Substantia nigra (tissue), 51 donors: ENCODE measurements at places on chromosomes 5 and 9.

DNA sequence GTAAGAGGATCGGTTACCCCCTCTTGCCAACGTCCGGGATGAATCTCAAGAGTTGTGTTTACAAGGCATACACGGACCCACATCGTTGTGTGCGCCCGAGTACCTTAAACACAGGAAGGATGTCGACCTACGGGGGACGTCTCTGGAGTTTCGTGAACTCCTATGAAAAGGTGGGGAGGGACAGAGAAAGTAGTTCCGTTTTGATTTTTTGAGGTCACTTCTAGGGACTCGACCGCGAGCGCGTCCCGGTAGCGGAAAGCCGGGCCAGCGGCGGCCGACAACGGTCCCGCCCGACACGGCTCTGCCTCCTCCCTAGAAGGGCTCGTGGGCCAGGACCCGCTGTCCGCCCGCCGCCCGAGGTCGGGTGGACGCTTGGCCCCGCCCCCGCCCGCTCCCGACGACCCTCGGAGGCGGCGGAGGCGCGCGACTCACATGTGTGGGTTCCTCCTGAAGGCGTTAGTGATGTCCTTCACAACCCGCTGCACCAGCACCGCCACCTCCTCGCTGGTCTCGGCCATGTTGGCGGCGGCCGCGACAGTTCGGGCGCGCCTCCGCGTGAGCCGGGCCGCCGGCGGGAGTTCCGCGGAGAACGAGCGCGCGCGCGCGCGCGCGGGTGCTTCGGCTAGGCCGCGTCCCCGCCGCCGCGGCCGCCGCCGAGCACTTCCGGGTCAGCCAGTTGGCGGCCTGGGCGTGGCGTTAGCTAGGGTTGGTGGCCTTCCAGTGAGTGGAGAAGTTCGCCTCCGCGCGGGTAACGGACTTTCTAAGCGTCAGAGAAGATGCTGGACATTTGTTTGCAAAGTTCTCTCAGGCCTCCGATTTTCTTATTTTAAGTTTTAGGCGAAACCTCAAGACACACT is at the start of gene PTAR1:
PTAR1 (minus strand) TSS at position 591 of the 857 bp plus-strand sequence; CDS start at position 518, 73 bp downstream.
- DNase-seq, result peak; percentile 88

DNA sequence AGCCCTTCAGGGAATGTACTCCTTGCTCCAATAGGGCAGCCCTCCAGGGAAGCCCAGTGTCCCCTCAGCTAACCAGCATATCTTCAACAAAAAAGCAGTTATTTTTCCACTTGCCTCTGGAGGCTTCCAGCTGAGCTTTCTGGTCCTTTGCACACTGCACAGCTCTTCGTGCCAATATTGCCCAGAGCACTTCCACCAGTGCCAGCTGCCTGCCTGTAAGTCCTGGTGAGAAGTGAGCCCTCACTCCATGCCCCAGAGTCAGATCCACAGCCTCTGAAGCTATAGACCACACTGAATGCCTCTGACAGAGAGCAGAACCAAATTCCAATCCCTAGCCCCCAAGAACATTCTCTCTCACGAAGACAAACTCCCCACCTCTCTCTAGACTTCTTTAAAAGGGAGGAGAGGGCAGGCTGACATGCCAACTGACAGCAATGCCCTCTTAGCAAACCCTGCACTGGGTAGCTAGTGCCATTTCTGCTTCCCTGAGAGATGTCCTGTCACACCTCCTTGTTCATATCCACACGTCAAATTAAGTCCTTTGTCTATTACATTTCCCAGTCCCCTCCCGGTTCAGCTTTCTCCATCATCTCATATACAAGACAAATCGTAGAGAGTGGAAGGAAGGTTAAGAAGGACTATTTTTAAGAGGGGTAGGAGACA is 12.7 kb upstream of the HEXB start:
- no peak for DNase-seq

- DNase-seq, result no peak
These were observed 444.7 kb downstream of the MED10 start for GRCh38 chr5:5933651-5934050.

GRCh38 chr9:131296906-131297500 is 7.5 kb downstream of the PLPP7 start:
- no peak for DNase-seq

GRCh38 chr5:32279223-32279622 is 33.5 kb downstream of the MTMR12 start:
- no peak for DNase-seq

DNA sequence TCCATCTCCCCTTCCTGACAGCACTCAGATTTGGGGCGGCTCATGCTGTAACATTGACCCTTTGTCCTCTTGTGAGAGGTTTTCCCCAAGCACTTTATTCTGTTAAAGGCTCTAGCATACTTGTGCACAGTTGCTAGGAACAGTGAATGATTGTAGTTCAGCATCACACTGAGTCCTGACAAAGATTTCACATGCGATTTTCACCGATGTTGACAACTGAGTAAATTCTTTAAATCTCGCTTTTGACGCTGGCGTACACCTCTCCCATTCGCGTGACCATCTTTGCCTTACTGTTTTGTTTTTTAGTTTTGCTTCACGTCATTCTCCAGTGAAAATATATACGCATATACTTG is 780 bp downstream of the CDC37L1 start:
- DNase-seq, result no peak

DNA sequence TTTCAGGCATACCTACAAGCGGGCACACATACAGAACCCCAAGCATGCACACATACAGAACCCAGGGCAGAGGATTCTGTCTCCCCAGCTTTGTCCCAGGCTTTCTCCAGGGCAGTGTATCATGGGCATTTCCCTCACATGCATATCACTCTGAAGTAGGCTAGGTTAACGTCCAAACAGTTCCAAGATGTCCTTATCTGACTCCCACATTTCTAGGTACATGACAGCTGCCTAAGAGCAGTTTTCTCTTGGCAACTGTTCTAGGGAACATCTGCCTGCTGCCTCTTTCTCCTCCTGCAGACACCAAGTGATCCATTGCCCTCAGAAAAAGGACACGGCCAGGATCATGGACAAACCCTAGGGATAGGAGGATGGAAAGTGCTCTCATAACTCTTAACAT is 84.9 kb upstream of the NR3C1 start:
- DNase-seq, result no peak

DNA sequence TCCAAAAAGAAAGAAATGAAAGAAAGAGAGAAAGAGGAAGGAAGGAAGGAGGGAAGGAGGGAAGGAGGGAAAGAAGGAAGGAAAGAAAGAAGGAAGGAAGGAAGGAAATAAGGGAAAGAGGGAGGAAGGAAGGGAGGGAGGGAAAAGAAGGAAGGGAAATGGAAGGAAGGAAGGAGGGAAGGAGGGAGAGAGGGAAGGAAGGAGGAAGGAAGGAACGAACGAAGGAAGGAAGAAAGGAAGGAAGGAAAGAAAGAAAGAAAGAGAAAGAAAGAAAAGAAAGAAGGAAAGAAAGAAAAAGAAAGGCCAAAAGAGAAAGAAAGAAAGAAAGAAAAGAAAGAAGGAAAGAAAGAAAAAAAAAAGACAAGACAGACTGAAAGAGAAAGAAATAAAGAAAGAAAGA is 263.9 kb upstream of the ATP10B start:
- DNase-seq, result no peak

- no peak for DNase-seq
These were observed 28.4 kb upstream of the RNF130 start for GRCh38 chr5:180099733-180100611.

GRCh38 chr5:91245871-91246270 is 137.2 kb downstream of the ARRDC3 start:
- no peak for DNase-seq

DNA sequence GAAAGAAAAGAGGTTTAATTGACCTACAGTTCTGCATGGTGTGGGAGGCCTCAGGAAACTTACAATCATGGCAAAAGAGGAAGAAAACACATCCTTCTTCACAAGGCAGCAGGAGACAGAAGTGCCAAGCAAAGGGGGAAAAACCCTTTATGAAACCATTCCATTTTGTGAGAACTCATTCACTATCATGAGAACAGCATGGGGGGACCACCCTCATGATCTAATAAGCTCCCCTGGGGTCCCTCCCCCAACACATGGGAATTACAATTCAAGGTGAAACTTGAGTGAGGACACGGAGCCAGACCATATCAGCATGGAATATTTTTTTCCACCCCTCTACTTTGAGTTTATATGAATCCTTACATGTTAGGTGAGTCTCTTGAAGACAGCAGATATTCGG is 173.7 kb downstream of the PHF2 start:
- DNase-seq, result no peak

GRCh38 chr9:91234523-91234922 is 127.2 kb downstream of the AUH start:
- no peak for DNase-seq

- DNase-seq, result no peak
These were observed 188.6 kb upstream of the ISL1 start for GRCh38 chr5:51194671-51195070.

DNA sequence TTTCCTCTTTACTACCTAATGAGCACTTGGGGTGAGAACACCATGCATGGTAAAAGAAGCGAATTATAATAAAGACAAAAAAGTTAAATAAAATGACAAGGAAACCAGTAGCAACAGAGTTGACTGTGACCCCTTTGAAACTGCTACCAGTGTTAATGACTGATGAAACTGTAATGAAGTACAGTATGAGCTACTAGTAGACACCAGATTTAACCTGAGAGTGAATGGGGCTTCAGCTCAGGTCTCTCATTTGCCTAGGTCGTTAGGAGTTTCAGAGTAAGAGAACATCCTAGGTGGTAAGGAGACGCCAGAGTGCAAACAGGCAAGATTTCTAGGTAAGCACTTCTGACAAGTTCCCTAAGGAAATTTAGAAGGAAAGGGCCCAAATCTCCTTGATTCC is 346.4 kb downstream of the BNC2 start:
- no peak for DNase-seq

DNA sequence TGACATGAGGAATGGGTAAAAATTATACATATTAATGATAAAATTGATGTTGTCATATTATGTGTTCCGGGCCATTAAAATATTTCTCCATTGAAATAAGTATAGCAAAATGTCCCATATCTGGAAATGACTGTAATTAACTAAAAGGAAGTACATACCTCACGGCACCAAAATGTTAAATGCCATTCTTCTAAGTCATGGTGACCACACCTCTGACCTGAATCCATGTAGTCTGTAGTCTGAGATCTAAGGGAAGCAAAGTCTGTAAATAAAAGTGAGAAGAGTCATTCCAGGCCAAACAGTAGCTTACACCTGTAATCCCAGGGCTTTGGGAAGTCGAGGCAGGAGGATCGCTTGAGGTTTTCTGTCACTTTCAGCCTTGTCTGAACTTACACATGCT is 8.7 kb upstream of the GDA start:
- no peak for DNase-seq

GRCh38 chr5:132180134-132180745 is 47.4 kb downstream of the P4HA2 start:
- DNase-seq, result no peak

GRCh38 chr9:134063571-134064450 is 4.0 kb downstream of the BRD3 start:
- DNase-seq, result no peak

DNA sequence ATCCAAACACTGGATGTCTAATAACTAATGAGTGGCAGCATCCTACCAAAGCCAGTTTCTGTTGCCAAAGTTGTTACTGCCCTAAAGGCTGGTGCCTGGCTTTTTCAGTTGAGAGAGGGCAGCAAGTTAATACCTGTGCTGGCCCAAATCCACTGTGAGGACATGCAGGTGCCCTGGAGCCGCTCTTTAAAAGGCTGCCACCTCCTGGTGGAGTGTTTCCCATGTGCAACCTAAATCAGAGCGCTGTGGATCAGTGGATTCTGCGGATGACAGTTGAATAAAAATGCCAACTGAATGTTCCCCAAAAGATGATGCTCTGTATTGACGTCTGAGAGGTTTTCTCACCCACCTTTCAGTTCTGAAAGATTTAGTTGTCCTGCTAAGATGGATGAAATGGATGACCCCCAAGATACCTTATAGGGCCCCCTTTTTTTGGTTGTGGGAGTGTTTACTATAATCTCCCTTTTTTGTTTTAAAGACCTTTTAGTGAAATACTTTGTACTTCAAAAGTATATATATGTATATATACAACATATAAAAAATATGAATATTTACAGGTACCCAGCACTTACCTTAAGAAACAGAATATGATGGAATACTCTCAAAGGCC is 146.4 kb downstream of the EGFLAM start:
- DNase-seq, result no peak

GRCh38 chr5:96548905-96549304 is 113.3 kb upstream of the CAST start:
- no peak for DNase-seq

GRCh38 chr9:8766096-8766495 is 966.5 kb upstream of the DMAC1 start:
- no peak for DNase-seq

GRCh38 chr5:150605546-150605945 is 34.9 kb upstream of the SYNPO start:
- no peak for DNase-seq

- no peak for DNase-seq
These were observed 224.8 kb downstream of the MCTP1 start for GRCh38 chr5:95060098-95060497.

DNA sequence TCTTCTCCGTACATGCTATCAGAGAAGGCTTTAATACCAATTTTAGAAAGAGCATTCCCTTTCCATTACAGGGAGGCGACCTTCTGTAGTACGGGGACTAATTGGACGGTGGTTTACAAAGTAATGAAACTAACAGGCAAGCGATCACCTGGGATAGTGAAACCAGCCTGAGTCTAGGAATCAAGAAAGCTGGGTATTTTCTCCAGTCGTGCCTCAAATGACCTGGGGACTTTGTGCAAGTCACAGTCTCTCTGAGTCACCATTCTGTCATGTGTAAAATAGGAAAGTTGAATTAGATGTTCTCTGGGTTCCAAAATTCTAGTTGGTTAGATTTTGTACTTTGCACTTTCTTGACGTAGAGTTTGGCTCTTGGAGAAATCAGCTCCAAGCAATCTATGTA is 22.7 kb upstream of the SSBP2 start:
- DNase-seq, result no peak

DNA sequence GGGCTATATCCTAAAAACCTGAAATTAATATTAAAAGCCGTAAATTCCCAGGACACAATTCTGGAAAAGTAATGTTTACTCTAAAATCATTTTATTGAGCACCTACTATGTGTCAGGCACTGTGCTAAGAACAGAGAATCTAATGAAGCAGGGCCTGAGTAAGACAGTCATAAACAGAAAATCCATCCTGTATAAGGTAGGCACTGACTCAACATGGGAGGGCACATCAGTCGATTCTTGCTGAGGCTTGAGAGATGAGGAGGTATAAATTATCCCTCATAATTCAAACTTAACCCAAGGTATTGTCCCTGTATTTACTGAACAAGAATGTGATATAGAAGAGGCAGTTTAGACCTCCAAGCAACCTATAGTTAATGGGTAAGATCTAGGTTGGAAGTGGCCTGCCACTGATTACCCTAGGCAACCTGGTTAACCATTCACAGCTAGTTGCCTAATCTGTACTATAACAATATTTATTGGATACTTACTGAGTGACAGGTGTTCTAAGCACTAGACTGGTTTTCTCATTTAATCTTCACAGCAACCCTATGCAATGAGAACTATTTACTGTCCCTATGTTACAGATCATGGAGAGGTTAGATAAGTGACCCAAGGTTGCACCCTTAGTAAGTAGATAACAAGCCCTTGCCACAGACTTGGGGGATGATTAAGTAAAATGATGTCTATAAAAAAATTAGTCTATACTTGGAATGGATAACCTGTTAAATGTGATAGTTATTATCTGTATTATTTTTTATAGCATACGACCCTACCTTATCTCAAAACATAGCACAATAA is 317.7 kb downstream of the PDE4D start:
- DNase-seq, result no peak

GRCh38 chr5:114327474-114327873 is 34.4 kb upstream of the KCNN2 start:
- DNase-seq, result no peak
